ENCODE measurements at places on chromosomes 13 and 19.

DNA sequence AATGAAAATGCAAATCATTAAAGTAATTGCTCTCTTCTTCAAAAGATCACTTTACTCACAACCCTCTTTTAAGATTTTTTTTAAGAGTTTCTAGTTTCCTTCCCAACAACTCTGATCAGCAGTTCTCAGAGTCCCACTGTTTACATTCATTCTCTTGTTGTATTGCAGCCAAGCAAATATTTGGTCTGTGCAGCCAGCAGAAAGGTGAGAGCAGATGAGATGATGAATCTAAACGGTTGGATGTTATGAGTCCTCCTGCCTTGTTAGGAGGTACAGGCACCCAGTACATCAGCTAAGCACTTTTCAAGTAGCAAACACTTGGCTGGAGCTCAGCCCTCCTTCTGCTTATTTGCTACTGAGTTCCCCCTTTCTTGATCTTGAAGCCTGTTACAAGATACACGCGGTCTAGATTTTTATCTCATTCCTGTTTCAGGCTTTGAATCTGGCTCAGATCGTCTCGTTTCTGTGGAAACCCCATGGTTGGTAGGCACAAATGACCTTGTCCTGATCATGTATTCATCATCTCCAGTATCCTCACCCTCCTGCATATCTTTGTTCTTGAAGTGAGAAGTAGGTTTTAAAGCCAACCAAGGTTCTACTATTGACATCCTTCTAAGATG is 300.7 kb downstream of the DCT start:
- no peak for DNase-seq

- no peak for DNase-seq
These were observed 696 bp upstream of the ERFL start for GRCh38 chr19:41928754-41929535.

GRCh38 chr19:33507021-33507956 is 14.3 kb downstream of the PEPD start:
- no peak for DNase-seq

DNA sequence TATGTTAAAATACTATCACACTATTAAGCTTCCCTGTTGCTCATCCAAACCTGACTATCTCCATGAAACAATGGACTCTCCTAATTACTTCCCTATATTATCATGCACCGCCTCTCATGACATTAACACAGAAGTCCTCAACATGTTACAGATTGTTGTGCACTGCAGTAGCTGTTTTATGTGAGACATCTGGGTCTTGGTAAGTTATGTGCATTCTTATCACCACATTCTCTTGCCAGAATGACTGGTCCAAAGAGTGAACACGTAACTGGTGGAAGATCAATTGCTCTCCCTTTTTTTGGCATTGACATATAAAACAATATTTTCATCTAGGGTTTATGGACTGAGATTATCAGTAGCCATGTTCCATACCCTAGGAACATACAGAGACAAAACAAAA is 59.4 kb downstream of the POSTN start:
- DNase-seq: no peak

DNA sequence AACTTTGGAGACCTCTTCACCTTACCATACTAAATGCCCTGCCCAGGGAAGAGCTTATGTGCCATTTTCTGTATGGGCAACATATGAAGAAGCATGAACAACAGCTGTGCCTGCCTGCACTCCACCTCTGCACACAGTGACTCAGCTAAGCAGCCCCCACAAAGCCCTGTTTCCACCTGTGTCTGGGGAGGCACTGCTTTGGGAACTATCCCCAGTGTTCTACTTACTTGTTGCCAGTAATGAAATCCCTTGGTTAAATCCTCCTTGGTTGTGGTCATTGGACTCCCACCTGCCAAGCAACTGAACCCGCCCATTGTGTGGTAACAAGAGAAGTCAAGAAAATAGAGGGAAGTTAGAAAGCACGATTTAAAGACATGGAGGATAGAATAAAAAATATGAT is 84.6 kb downstream of the NALCN start:
- no peak for DNase-seq

DNA sequence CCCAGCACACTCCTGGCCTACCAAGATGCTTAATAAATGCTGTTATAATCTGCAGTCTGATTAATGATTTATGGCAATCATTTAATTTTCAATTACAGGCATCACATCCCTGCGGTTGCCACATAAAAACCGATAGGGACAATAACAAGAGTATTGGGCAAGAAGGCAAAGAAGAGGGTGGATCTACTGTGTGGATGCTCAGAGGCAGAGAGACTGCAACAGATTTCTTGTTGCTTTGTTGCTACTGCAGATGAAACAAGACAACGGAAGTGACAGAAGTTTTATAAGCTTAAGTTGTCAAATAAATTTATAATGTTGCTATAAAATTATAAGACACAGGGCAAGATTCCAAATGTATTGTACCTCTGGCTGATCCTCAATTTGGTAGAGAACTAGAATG is 154.8 kb downstream of the ABCC4 start:
- DNase-seq: no peak

GRCh38 chr13:73608157-73608516 is 526.1 kb downstream of the KLF12 start:
- DNase-seq: no peak

DNA sequence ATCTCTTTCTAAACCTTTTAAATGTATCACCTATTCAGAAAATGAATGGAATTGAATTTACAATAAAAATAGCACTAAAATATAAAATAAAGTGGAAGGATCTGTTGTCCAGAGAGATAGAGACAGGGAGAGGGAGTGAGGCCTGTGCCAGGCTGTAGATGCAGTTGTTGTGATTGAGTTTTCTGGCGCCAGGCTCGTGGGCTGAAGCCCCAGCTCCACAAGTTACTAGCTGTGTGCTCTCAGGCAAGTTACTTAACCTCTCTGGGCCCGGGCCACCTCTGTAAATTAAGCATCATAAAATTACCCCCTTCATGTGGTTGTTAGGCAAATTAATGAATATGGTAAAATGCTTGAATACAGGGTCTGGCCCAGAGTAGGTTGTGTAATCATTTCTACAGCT is 52.3 kb upstream of the USP29 start:
- DNase-seq: no peak

DNA sequence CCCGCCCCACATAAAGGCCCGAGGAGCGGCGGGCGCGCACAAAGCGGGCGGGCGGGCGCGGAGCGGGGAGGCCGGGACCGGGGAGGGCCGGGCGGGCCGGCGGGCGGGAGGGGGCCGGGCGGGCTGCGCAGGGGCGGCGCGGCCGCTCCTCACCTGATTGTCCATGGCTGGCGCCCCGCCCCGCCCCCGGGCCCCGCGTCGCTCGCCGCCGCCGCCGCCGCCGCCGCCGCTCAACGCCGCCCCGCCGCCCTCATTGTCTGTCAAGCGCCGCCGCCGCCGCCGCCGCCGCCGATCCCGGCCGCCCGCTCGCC is 200 bp downstream of the MLLT1 start:
- no peak for DNase-seq

DNA sequence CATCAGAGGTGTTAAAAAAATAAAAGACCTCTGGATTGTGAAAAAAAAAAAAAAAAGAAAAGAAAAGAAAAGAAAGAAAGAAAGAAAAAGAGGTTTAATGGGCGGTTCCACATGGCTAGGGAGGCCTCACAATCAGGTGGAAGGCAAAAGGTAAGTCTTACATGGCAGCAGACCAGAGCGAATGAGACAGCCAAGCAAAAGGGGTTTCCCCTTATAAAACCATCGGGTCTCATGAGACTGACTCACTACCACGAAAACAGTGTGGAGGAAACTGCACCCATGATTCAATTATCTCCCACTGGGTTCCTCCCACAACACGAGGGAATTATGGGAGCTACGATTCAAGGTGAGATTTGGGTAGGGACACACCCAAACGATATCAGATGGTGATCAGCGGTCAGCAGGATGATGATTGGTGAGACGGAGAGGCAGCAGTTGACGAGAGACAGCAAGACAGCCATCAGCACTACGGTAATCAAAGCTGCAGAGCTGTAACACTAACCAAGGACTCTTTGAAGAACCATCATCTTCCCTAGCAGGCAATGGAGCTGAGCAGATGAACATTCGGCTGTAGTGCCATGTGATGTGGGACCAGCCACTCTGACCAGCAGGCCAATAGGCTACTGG is 3.9 kb upstream of the CD209 start:
- DNase-seq: no peak

DNA sequence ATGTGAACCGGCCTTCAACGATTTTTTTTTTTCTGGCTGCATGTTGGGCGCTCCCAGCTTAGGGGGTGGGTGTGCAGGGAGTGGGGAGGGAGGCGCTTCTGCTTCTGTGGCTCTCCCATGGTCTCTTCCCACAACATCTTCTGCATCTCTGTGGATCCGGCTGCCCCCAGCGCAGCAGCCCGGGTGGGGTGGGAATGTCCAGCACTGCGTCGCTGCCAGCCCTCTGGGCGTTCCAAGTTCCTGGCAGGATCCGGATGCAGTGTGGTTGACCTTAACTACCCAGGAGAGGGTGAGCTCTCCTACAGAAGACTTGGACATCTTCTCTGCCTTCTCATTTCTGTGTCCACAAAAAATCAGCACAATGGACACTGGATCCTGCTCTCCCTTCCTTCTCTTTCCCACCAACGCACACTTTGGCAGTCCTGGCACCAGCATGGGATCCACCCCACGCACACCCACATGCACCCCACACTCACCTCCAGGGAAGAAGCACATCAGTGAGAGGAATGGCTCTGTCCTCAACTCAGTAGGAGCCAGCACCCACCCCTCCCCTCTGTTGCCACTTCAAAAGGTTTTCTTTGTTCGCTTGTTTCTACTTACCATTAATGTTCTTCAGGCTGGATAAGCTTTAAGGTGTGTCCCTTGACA is 177.3 kb downstream of the COL4A1 start:
- DNase-seq: no peak

DNA sequence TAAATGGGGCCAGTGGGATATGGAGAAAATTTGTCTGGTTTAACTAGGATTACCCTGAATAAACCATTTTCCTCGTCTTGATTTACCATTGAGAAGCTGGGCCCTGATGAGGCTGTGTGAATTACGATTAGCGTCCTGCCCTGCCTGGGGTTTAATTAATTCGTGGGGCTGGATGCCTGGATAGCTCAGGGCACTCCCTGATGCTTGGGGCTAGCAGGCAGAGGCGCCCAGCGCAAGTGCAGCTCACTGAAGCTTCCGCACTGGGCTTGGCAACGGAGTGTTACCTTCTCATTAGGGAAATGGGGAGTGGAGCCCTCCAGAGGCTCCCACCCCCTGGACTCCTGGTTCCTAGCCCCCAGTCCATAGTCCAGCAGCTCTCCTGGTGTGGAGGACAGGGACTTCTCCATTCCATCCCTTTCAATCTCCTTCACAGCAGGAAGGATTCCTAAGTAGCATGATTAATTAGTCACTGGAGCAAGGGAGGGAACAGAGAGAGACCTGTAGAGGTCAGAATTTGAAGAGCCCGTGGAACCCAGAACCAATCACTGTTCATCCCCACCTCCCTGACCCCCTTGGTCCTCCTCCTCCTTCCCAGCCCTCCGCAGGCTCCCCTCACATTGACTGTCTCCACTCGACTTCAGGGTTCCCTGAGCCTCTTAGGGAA is 107.2 kb downstream of the UQCRFS1 start:
- no peak for DNase-seq

GRCh38 chr19:10372690-10373089 is 7.7 kb downstream of the TYK2 start:
- no peak for DNase-seq

- no peak for DNase-seq
These were observed 10.4 kb upstream of the NANOS2 start for GRCh38 chr19:45924891-45925447.

DNA sequence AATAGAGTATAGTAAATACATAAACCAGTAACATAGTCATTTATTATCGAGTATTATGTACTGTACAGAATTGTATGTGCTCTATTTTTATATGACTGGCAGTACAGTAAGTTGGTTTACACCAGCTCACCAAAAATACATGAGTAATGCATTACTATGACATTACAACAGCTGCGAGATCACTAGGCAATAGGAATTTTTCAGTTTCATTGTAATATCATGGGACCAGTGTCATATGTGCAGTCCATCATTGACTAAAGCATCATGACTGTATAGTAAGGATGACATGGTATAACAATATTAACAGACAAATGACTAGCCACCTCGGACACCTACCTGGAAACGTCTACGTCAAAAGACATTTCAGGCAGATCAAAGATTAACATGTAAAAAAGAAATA is 33.6 kb downstream of the ATP7B start:
- DNase-seq: no peak

GRCh38 chr13:107252021-107252420 is 684.1 kb upstream of the ARGLU1 start:
- no peak for DNase-seq

DNA sequence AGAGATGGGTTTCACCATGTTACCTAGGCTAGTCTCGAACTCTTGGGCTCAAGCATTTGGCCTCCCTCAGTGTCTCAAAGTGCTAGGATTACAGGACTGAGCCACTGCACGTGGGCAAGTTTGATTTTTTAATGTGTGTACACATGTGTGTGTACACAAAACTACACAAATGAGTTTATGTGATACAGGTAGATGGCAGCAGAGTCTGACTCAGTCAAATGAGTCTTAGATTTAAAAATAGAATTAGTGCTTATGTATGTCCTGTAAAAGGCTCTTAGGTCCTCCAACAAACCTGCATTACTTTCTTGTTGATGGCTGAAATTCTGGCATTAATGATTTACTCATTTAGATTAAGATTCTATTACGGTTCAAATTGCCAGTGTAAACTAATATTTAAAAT is 293.7 kb downstream of the PCDH17 start:
- DNase-seq: no peak

DNA sequence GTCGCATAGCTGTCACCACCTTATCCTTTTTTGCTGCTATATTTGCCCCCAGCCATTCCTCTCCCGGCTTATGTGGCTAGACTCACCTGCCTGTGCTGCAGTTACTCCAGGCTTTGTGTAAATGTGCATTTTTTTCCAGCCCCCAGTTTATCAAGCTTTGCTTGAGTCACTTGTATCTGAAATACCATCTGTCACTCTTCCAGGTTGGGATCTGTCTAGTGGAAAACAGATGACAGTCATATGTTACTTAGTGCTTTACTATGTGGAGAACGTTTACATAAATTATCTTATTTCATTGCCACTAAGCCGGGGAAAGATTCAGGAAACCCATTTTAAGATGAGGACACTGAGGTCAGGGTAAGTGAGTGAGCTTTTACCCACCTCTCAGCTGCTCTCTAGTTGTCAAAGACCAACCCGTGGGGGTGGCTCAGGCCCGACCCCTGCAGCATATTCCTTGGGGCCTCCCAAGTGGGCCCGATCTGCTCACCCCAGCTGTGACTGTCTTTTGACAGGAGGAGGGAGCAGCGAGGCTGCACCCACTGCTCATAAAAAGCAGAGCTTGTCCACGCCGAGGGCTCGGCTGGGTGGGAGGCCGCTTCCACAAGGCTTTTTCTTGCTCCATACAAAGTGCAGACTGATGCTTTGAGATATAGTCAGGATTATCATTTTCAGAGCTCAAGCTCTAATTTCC is 7.2 kb downstream of the GJB2 start:
- DNase-seq: no peak

GRCh38 chr19:47508721-47509120 is 6.1 kb downstream of the NAPA start:
- DNase-seq: no peak
